Testis (tissue), 5 donors: ENCODE measurements at places on chromosomes 12 and 14.

GRCh38 chr12:51904951-51905470, 2.3 kb upstream of the ACVRL1 start:
- peak; percentile 33 for DNase-seq

DNA sequence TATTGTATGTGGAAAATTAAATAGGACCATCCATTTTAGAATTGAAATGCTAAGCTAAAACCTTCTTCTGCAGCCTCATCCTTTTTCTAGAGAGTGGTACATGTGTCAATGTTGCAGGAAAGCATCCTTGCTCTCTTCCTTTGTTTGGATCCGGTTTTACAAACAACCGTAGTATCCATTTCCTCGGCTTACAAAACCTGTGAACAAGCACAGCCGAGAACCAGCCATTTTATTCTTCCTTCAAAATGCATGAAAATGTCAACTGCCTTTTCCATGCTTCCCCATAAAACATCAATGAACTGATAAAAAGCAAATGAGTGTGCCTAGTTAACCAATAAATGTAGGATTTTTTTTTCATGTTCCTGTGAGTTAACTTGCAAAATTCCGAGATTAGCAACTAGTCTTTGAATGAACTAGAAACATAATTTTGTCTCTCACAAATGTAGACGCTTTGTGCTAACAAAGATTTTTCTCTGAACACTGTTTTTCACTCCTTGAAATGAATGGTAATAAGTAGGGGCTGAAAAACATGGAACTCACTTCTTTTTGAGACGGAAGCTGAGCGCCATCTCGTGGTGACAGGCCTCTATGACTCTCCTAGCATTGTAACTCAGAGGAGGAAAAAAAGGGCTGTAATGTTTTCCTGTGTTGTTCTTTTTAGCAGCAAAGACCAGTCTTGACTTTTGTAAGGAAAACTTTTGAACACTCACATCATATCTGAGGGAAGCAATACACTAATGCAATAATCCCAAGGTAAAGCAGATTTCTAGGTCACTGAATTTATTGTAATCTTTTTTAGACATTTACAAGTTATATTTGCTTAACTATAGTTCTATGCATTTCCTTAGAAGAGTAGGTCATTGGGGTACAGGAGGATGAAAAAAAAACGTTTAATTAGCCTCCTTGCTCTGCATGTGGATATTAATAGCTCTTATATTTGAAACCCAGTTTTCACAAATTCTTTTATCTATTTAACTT, 157.4 kb upstream of the FOXG1 start:
- DNase-seq, result peak; percentile 82

DNA sequence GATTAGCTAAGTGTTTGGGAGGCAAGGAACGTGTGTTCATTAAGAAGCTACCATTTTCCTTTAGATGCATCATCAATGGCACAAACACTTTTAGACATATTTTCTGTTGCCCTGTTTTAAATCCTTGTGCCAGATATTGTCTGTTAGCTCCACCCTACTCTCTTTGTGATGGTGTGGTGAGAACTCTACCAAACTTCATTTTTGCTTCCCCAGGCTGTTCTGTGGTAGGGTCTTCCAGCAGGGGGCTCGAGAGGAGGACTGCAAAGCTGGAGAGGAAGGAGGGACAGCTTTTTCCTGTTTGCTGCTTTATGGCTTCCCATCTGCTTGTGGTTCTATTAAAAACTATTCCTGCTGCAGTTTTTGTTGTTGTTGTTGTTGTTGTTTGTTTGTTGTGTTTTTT, 23.8 kb upstream of the STRAP start:
- no peak for DNase-seq

- no peak for DNase-seq
These were observed 25.4 kb downstream of the CCDC85C start for GRCh38 chr14:99578541-99579101.

DNA sequence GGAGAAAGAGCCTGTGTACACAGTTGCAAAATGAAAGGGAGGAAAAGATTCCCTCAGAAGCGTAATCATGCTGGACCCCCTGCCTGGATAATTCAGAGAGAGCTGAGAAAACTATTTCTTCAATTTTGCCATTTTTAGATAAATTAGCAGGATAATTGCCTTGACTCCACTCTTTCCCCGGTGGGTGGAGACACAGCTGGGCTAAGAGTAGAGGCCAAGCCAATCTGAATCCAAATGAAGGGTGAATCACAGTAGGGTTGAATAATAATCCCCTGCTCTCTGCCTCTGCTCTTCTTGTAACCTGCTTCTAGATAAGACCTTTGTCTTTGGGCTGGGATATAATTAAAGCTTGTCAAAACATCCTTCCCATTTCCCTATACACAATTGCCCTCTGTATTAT, 150.1 kb downstream of the CAPZA3 start:
- no peak for DNase-seq

- DNase-seq, result no peak
These were observed 14.7 kb upstream of the ENDOU start for GRCh38 chr12:47739979-47740378.

DNA sequence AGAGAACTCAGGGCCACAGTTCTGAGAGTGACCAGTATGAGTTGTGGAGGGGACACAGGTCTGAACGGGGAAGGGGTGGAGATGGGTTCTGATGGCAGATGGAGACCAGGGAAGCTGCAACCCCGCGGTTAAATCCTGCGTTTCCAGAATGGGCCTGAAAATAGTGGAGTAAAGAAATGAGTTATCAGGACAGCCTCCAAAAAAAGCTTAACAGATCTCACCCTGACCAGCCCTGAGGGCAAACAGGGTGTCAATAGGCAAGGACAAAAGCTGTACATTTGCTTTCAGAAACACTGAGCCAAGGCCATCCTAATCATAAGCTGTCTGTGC, 555 bp upstream of the RTN1 start:
- DNase-seq, result no peak

DNA sequence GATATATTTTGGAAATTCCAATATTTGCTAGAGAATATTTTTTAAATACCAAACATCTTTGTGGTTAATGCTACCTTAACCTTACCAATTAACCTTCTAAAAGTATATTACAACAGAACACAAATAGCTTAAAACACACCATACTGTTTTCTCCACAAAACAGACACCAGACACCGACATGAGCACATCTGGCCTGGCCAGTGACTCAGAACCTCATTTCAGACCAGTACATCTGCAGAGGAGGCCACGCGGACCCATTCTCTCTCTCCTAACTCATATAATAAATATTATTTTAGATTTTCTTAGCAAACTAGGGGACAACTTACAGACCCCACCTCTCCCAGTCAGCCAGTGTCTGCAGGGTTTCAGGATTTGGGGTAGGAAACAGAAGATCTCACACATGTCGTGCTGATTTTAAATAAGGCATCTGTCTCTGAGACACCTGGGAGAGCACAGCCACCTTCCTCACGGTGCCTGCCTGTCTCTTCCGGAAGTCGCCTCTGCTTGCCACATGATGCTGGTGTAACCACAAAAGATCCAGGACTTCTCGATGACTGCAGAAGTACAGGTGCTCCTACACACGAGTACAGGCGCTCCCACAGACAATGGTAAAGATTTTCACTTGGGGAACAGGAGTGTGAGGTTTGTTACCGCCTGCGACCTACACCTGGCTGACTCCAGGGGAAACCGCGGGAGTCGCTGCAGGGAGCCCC, 9.7 kb upstream of the ANKLE2 start:
- DNase-seq, result no peak

- no peak for DNase-seq
These were observed 43.7 kb upstream of the KITLG start for GRCh38 chr12:88623777-88624548.

DNA sequence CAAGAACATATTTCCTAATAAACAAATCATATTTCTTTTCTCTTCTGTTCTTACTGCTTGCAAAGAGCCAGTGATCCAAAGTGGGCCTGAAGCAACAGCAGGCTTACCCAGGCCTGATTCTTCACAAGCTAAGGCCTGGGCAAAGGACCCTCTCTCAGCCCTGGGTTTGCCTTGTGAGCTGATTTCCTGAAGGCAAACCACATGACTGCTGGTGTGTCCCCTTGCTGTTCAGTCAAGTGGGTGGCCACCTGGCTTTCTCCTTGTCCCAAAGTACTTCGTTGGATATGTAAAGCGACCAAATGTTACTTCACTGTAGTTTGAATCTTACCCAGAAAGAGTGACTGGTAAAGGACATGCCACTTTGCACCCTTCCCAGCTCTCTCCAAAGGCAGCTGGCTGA, 392.9 kb downstream of the ZFP36L1 start:
- no peak for DNase-seq

- no peak for DNase-seq
These were observed 310.3 kb downstream of the DPF3 start for GRCh38 chr14:72583316-72584272.

DNA sequence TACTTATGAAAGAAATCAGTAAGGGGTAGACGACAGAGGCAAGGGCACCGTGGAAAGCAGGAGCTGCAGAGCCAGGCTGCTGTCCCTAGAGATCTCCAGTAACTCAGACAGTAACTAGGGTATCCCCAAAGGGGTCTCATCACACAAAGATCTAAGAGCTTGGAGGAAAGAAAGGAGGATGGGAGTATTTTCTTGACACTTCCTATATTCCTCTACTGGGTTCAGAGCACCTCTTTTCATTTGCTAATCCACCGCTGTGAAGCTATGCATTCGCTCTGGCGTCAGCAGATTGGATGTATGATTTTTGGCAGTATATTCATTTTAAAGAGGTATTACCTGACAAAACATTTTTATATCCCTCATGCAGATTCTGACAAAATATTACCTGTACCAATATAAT, 12.6 kb downstream of the USP44 start:
- DNase-seq, result no peak

GRCh38 chr14:33812601-33813000, 138.3 kb downstream of the EGLN3 start:
- no peak for DNase-seq

DNA sequence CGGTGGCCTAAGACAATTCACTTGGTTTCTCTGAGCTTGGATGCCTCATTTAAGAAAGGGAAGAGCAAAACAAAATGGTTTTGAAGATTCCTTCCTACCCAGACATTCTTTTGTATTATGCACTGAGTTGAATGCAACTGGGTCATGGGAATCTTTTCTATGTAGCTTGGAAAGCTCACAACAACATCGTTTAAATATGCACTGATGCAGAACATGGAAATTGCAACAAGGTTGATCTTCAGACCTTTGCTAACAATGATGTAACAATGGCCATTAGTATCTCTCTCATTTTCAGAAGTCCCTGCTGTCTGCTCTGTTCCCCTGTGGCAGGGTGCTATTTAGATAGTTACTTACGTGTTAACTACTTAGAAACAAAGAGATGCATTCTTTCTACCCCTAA, 30.1 kb upstream of the IGF1 start:
- DNase-seq, result no peak

DNA sequence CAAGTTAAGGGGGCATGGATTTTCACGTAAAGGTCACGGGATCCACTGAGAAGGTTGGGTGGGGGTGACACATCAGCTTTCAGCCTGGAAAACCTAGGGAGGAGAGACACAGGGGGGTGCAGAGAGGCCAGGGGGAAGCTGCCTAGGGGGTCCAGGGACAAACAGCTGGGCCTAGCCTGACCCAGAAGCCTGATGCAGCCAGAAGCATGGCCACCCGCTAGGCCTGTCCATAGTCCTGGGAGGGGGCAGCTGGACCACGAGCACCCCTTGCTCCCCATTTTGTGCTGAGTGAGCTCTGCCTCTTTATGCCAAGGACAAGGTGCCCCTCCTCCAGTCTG, 322.7 kb upstream of the RTL1 start:
- no peak for DNase-seq

DNA sequence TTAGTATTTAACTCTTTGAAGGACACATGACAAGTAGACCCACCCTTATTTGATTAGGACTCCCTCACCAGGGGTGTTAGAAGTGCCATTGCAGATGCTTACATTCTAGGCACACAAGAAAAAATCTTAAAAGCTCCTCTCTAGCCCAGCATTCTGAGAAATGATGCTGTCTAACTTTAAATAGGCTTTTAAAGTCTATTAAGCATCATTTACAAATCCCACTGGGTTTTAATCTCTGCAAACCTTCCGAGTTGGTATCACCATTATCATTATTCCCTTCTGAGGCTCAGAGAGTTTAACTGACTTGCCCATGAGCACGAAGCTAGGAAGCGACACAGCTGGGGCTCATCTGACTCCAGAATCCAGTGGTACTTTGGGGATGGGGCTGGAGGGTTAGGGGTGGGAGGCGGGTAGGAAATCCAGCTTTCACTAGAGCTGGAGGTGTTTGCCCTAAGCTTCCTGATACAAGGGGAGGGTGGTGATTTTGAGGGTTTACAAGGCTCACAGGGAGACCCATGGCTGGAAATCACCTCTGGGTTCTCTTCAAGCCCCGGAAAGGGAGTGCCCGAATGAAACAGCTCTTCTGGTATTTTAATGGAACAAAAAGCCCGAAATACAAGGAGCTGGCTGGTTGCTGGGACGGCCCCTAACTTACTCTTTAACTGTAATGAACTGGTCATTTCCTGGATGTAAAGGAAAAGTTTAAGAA, 109.2 kb upstream of the FUT8 start:
- DNase-seq, result no peak

DNA sequence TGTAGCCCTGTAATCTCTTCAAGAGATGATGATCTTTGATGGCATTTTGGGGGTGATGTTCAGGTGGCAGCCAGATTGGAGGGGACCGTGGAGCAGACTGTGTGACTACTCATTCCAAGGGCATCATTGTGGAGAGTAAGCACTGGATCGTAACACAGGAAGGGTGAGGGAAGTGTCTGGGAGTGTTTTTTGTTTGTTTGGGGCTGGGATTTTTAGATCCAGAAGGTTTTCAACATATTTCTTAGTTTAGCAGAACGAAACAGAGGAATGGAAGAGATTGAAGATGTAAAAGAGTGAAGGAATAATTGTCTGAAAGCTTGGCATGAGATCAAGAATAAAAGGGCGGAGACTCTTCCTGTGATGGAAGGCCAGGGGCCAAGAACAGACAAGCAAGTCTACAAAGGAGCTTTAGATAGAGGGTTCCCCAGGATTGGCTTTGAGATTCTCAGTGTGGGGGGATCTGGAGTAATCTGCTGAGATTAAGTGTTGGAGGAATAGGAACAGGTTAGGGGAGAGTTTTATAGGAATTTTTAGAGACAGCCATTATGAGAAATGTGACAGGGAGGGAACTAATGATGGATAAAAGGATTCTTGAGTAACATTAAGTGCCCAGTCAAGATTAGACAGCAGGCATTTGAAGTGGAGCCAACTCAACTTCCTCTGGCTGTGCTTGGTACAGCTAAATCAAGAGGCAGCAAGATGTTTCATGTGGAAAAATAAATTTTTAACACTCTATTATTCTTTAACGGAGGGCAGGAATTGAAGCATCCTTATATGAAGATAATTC, 79.7 kb upstream of the REP15 start:
- peak; percentile 41 for DNase-seq

- DNase-seq, result no peak
These were observed 21.8 kb downstream of the DERA start for GRCh38 chr12:15932971-15933370.

- DNase-seq, result no peak
These were observed 18.4 kb downstream of the CMKLR1 start for GRCh38 chr12:108320507-108321293.

DNA sequence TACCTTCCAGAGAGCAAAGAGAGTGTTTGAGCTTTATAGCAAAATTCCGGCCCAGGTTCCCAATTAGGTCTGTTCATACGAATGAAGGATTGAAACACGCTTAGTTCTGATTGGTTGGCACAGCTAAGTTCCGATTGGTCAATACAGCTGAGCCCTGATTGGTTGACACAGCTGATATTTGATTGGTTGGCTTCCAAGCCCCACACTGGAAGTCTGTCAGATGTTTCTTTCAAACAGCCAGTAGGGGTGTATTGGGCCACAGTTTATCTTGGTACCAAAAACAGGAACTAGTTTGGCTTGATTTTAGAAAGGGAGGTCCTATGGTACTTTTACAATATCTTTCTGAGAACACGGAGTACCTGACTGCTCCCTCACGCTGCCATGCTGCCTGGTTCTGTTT, 93.4 kb downstream of the CAND1 start:
- peak; percentile 63 for DNase-seq

- DNase-seq, result no peak
These were observed 20.0 kb downstream of the GAS2L3 start for GRCh38 chr12:100593490-100593889.
